ENCODE measurements at places on chromosomes 7 and 10. TPM values are rescaled to one million over a fixed set of nuclear protein-coding genes. Genes with fewer than 3 reads are reported as not detected.

Gene HBP1
- polyA plus RNA-seq, result 98.2 TPM

Gene CALHM3
- polyA plus RNA-seq, result not detected

Gene CNTNAP2
- 0.50 TPM for polyA plus RNA-seq

Gene GARIN1A
- polyA plus RNA-seq, result not detected

Gene HGF
- not detected for polyA plus RNA-seq

Measured in CD4-positive, alpha-beta memory T cell (primary cell).